Fibroblast of skin of abdomen (primary cell): ENCODE measurements at places on chromosomes 16 and 17.

GRCh38 chr16:56346131-56346890, 79.0 kb downstream of the AMFR start:
- DNase-seq = no peak

- DNase-seq = no peak
Observed at GRCh38 chr17:30422171-30422570, 43.4 kb downstream of the CPD start.

DNA sequence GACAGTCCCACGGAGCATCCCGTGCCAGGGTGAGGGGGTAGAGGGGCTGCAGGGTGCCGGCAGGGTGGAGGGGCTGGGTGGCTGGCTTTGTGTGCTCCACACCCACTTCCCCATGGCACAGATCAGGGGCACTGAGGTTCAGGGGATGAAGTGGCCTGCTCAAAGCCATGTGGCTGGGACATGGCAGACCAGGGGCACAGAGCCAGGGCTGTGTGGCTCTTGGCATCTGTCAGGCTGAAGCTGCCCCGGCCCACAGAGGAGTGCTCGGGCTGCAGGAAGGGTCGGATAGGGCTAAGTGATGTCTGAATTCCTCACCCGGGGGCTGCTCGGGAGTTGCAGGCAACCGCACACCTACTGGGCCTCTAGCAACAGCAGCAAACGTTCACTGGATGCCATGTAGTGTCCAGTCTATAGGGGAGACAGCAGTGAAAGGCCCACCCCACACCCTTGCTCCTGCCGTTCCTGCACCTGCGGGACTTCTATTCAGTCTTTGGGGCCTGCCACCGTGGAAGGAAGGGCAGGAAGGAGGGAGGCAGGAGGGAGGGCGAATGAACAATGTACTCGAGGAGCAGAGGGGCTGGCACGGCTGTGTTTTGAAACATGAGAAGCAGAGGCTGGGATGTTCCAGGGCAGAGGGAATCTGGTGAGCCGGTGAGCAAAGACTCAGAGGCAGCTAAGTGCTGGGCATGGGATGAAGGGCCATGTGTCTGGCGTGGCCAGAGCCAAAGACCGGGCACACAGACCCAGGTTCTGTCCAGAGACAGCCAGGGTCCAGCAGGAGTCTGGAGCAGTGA, 15.1 kb downstream of the SLC5A10 start:
- DNase-seq = no peak

DNA sequence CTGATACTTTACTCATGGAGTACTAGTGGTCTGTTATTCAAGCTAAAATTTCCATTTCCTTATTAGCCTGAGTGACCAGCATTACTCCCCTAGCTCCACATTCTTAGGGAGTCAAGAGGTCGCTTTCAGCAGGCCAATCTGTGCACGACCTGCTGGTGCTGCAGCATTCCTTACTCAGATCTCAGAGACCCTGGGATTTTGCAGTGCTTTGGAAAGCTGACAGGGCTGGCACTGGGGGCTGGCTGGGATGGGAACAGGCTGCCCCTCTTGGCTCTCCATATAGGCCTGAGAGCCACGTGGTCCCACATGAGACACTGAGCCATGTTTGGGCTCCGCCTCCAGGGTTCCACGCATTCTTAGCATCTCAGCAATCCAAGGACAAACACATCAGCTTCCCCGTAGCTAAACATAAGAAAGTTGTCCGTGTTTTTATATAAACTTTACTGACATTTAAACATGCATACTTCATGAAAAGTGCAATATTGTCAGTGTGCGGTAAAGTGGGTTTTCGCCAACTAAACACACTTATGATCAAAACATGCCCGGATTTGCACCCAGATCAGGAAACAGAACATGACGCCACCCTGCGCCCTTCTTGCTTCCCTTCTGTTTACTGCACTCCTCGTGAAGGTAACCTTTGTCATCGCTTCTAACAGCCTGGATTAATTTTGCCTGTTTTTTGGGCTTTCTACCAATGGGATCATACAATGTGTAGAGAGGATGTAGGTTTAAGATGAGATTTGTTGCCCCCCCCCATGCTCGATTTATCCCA, 254.5 kb upstream of the CACNG5 start:
- DNase-seq = peak; percentile 53

DNA sequence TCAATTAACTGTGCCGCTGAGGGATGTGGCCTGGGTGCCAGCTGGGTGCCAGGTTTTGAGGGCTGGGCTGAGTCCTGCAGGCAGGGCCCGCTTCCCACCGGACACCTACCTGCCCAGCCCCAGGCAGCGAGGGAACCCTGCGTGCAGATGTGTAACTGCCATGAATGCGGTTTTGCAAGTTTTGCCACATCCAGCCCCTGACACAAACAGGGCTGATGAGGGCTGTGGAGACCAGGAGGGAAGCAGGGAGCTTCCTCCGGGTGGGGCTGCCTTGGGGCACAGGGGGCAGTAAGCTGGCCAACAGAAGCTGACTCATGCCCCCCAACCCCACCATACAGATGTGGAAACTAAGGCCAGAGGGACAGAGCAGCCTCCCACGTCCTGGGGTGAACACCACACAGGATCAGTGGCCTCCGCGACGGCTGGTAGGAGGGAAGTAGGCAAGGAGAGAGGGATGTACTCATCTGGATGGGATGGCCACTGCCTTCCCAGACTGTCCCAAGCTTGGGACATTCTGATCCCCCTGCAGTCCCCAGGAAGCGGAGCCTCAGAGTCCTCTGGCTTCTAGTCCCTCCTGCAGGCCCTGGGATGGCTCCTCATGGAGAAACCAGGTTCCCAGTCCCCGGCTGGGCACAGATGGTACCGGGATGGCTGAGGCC, 1.6 kb downstream of the UBALD1 start:
- DNase-seq = no peak

- no peak for DNase-seq
Observed at GRCh38 chr17:6078458-6078871, 8.3 kb downstream of the WSCD1 start.

DNA sequence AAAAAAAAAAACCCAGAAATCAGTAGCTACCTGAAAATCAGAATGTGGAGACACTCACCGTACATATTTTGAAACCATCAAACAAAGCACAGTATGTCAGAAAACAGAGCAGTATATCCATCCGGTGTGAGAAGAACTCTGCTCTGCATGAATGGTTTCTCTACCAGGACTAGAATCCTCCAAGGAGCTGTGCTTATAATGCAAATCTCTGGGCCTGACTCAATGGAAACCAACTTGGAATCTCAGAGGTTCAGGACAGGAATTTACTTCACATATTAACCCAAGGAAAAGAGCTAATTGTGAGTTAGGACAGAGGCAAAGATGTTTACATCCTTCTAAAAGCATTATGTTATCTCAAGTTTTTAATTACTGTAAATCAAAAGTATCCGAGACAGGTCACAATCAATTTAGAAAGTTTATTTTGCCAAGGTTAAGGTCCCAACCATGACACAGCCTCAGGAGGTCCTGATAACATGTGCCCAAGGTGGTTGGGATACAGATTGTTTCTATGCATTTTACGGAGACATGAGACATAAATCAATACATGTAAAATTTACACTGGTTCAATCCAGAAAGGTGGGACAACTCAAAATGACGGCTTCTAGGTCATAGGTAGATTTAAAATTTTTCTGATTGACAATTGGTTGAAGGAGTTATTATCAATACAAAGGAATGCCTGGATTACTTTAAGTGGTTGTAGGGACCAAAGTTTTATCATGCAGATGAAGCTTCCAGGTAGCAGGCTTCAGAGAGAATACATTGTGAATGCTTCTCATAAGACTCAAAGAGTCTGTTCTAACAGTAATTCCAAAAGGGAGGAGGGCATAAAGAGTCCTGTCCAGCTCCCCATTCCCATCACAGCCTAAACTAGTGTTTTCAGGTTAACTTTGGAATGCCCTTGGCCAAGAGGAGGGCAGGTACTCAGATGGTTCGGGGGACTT, 164.1 kb downstream of the CDH8 start:
- no peak for DNase-seq

- DNase-seq = no peak
Observed at GRCh38 chr16:67437513-67437912, 6.6 kb downstream of the HSD11B2 start.

DNA sequence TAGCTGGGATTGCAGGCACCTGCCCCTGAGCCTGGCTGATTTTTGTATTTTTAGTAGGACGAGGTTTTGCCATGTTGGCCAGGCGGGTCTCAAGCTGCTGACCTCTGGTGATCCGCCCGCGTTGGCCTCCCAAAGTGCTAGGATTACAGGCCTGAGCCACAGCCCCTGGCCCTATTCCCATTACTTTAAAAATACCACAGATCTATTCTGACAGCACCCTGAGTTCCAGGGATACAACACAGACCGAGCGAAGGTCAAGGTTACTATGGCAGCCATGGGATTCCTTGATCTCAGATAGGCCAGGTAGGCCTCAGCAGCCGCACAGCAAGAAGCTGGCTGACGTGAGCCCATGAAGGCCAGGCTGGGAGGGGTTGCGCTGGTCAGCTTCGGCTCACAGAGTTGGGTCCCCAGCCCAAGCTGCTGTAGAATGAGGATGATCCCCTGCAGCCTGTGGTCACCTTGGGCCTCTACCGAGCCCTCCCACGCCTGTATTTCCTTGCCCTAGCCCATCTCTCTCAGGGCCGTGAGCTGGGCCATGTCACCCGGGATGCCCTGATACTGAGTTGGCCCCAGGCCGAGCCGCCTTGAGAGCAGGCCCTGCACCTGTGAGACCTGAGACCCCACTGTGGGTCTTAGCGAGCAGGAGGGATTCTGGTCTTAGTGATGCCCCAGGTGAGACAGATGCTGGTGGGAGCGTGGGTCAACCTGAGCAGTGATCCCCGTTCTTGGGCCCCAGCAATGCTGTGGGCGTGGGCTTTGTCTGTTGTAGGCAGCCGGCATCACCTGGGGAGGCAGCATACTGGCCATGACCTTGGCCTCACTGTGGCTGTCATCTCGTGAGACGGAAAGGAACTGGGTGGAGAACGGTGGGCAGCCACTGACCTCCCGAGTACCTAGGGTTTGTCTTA, 16.9 kb upstream of the RNF213 start:
- DNase-seq = no peak

DNA sequence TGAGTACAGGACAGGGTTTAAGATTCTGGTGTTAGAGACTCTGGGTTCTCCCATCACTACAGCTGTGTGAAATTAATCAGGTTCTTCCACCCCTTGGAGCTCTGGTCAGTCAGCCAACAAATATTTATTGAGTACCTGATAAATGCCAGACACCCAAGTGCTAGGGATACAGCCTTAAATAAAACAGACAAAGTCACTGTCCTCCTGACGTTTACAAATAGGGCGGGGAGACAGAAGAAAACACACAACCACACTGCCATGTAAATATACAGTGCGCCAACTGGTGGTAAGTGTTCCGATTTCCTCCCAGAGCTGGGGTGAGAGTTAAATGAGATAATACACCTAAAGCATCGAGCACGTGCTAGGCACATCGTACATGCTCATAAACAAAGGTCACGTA, 121.0 kb downstream of the COPRS start:
- DNase-seq = no peak

GRCh38 chr16:397736-398332, 835 bp downstream of the NME4 start:
- peak; percentile 81 for DNase-seq

DNA sequence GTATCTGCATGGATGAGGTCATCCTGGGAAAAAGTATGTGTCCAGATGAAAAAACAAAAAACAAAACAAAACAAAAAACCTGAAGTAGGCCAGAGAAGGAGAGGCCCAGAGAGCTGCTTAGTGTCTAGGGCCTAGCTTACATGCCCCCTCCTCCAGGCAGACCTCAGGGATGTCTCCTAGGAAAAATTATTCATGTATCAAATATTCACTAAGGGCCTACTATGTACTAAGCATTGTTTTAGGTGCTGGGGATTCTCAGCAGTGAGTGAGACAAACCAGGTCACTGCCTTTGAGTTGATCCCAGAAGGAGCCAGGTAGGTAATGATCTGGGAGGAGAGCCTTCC, 49.5 kb downstream of the IRX6 start:
- no peak for DNase-seq

DNA sequence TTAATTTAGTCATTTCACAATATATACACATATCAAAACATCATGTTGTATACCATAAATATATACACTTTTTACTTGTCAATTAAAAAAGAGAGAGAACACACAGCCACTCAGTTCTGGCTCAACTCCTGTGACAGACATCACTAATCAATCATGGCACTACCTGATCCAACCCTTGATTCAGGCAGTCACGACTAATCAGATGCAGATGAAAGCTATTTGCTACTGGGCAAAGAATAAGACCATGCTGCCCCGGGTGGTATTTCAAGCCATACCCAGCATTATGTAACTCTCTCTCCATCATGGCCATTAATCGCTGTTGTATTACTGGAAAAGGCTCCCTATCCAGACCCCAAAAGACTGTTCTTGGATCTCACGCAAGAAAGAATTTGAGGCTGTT, 345.7 kb downstream of the HAPSTR1 start:
- no peak for DNase-seq

- no peak for DNase-seq
Observed at GRCh38 chr16:83211711-83212110, 584.9 kb downstream of the CDH13 start.

GRCh38 chr17:73799096-73799495, 154.9 kb upstream of the SDK2 start:
- DNase-seq = no peak

- peak; percentile 2 for DNase-seq
Observed at GRCh38 chr17:13865650-13866049, 203.7 kb upstream of the COX10 start.

DNA sequence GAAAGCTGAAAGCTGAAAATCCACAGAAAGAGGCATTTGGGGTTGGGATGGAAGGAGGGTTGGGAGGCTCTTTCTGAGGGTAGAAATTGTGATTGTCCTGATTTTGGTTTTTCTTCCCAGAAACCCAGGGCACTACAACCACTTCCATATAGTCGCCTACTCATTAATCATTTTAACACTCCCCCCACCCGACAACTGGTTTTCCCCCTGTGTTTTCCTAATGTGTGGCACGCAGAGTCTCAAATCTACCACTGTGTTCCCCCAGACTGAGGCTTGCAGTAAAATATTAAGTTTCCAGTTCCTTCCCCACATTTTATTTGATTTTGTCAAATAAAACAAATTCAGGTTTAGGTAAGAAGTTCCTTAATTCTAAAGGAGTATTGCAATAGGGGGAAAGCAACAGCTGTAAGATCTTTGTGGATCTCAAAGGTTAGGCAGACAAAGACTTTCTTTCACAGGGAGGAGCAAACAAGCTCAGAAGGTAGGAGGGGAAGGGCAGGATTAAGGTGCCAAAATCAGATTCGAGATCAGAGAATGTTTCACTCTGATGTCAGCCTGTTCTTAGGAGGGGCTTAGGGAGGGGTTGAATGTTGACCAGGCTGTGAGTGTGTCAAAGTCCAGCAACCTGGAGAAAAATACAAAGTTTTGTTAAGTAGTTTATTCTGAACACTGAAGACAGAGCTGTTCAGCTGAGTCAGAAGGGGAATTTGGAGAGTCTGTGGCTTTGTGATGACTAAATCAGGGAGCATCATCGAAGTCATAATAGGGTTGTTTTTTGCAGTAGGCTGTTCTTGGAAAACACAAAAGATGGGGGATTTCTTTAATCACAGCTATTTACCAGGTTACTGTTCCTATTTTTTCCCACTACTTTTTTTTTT, 3.6 kb downstream of the ZNF267 start:
- DNase-seq = peak; percentile 81

DNA sequence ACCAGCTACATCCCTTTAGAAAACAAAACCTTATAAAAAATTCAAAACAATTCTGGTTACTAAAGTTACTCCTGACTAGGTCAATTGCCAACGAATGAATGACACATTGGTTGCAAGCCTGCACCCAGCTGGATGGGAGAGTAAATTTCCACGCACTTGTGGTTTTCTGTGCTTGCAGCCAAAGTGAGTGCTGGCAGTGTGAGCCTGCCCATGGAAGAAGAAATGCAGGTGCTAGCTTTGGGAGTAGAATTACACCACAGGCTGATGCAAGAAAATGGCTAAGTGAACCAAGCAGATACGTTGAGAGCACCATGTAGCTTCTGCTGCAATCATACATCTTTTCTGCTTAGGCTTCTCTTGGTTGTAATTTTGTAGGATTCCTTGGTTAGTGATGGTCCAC, 74.6 kb downstream of the SYCE1L start:
- peak; percentile 30 for DNase-seq
